MV-4-11 (cell line): ENCODE measurements at places on chromosomes 3 and 15.

- no peak for DNase-seq
Measured at GRCh38 chr3:84825817-84826216, 133.0 kb upstream of the CADM2 start.

DNA sequence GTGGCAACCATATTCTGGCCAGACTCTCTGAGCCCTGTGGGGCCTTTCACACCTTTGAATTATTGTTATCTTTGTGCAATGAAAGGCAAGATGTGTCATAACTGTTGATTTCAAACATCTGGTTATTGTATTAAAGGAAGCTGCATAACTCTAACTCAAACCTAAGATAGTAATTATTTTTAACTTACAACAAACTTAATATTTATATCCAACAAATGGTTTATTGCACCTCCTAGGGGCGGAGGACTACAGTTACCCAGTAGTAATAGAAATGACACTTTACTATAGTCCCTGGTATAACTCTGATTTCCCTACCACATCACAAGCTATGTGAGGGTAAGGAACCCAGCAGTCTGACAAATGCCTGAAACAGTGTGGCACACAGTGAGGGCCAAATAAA is 363.9 kb upstream of the SUCLG2 start:
- DNase-seq, result no peak

- no peak for DNase-seq
Measured at GRCh38 chr3:195771646-195772300, 40.0 kb downstream of the MUC4 start.

GRCh38 chr3:52021489-52022268 is 26.0 kb upstream of the RPL29 start:
- no peak for DNase-seq

DNA sequence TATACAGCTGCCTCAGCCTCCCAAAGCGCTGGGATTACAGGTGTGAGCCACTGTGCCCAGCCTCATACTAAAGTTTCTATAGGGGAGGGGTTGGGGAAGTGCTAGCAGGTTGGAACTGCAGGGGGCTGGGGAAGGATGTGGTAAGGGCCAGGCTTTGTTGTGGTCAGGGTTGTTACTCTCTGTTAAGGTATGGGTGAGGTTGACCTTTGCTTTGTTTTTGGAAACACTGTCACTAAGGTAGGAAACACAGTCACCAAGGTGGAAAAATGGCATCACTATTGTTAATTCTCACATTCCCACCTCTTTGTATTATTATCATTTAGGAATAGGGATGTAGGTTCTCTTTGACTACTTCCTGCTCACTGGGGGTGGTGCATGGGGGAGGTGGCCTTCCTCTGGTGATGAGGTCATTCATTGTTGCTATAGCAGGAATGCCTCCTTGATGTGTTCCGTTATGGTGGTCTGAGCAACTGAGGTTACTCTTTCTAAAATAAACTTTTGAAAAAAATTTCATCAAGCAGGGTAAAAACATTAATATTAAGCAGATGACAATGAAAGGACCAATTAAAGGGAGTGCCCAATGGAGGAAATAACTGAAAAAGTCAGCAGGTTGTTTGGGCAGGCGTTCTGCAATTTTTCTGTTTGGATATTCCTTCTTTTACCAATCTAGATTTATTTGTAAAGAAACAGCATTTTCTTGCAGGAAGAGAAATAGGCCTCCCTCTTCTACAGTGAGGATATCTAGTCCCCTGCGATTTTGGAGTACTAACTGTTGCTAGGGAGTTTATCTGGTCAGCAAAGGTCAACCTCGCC is 150.5 kb downstream of the WDR76 start:
- no peak for DNase-seq

GRCh38 chr3:54970895-54971294 is 43.0 kb upstream of the LRTM1 start:
- DNase-seq, result no peak

- peak; percentile 57 for DNase-seq
Measured at GRCh38 chr15:69410248-69410874, 3.8 kb upstream of the KIF23 start.

- DNase-seq, result peak; percentile 70
Measured at GRCh38 chr3:197692641-197693040, 44.1 kb downstream of the RUBCN start.

- no peak for DNase-seq
Measured at GRCh38 chr3:126907557-126907956, 75.4 kb upstream of the PLXNA1 start.

DNA sequence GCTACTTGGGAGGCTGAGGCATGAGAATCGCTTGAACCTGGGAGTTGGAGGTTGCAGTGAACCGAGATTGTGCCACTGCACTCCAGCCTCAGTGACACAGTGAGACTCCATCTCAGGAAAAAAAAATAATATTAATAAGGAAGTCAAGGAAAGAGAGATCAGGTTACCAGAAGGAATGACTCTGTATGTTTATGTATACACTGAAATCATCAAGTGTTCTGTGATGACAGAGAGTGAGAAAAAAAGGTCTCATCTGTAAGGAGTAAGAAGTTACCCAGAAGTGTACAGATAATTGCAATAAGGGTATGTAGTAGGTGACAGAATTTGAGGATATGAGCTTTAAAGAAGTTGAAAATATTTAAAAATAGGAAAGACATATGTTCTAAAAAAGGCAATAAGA is 4.3 kb upstream of the CCDC50 start:
- DNase-seq, result no peak

- DNase-seq, result no peak
Measured at GRCh38 chr3:177994976-177995375, 541.3 kb upstream of the KCNMB2 start.

- DNase-seq, result no peak
Measured at GRCh38 chr3:103918336-103918735, 1448.4 kb upstream of the ALCAM start.

- DNase-seq, result peak; percentile 95
Measured at GRCh38 chr3:68378631-68379030, 553.7 kb downstream of the TAFA4 start.

- DNase-seq, result no peak
Measured at GRCh38 chr3:20984594-20985205, 766.3 kb downstream of the ZNF385D start.

GRCh38 chr15:87610366-87610765 is 646.2 kb downstream of the NTRK3 start:
- DNase-seq, result peak; percentile 91

DNA sequence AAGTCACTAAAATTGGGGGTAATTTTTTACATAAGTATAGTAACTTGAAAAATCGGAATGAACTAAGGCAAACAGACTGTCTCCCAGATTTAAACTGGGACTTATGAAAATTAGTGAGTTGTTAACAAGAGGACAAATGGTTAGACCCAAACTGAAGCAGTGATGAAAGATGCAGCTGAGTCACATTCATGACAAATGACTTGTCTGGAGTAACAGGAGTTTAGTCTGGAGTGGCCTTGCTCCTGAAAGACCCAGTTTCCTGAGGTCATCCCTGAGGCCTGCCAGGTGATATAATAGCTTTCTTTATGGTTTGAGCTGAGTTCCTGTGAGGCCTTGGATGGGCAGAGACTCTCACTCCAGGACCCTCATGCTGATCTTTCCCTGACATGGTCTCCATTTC is 9.6 kb upstream of the CTDSPL start:
- no peak for DNase-seq

DNA sequence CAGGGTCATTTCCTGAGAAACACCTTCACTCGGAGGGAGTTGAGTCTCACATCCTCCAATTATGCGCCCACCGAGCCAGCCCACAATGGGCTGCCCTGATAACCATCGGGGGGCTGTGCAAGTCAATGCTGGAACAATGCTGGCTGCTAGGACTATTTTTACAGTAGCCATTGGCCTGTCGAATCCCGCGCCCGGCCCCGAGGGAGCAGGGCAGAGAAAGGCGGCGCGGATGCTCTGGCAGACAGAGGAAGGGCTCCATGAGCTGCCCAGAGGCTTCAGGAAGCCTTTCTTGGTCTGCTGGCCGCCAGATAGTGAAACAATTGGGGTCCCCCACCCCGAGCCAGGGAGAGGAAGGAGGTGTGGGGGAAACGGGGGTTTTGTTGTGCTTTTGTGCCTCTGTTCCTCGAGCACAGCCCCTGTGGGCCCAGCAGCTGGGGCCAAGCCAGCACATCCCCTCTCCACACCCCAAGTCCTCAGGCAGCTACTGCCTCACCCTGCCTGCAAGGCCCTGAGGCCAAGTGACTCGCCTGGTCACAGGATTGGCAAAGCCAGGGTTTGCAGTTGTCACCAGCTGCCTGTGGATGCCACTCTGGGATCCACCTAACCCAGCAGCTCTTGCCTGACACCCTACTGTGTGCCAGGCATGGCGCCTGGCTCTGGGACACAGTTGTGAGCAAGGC is 39.0 kb downstream of the SLC6A6 start:
- DNase-seq, result no peak

DNA sequence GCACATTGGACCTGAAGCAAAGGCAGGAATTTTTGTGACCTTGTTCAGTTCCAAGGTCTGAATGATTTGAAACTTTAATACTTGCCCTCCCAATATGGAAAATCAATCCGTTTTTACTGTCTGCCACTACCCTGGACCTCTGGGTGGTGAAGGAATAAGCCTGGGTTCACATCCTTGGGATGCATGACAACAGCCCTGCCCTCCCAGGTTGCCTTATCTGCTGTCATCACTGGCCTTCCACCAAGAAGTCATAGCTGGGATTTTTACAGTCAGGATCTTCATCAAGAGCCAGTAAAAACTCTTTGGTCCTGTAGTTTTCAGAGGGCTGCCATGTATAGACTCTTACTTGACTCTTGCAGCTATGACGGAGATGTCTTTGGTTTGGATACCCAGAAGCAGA is 128.6 kb downstream of the MYLK start:
- DNase-seq, result no peak

DNA sequence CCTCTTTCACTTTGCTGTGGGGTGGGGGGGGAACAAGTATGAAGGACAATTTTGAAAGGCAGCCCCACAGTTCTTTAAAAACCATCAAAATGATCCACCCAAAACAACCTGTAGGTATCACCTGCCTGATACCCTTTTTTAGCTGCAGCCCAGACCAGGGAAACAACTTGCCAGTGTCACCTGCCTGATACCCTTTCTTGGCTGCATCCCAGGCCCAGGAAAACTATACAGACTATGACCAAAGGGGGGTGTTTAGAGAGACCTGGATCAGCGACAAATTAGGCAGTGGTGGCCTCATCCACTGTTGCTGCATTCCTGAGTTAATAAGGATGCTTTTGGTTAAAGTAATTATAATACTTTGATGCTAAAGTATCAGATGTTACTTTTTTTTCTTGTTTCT is 122.0 kb downstream of the VPS13C start:
- no peak for DNase-seq

GRCh38 chr3:38116471-38117162 is 20.3 kb downstream of the ACAA1 start:
- DNase-seq, result no peak

GRCh38 chr15:82398785-82399184 is 30.8 kb upstream of the GOLGA6L9 start:
- no peak for DNase-seq

GRCh38 chr3:80355144-80355543 is 587.3 kb upstream of the ROBO1 start:
- DNase-seq, result peak; percentile 35

DNA sequence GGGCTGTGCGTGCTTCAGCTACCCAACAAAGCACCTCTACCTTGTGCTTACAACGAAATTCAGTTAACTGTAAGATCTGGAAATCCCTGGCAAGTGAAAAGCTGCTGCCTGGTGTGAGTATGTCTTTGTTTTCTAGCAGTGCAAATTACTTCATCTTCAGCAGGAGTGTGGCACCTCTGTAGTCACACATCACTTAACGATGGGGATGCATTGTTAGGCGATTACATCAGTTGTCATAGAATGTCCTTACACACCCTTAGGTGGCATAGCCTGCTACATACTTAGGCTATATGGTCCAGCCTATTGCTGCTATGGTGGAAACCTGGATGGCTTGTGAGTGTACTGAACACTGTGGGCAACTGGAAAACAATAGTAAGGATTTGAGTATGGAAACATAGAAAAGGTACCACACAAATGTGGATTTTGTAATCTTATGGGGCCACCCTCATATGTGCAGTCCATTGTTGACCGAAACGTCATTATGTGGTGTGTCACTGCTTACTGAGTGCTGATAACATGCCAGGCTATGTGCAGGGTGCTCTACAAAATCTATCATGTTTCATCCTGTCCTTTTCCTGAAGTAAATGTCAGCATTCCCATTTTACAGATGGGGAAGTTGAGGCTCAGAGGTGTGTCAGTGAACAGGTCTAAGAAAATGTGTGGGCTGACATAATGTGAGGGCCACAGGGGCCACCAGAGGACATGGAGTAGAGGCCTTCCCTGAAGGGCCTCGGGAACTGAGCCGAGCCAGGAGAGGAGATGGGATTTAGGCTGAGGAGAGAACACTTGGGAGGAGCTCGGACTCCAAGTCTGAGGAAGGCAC is 173.5 kb downstream of the VGLL4 start:
- no peak for DNase-seq

DNA sequence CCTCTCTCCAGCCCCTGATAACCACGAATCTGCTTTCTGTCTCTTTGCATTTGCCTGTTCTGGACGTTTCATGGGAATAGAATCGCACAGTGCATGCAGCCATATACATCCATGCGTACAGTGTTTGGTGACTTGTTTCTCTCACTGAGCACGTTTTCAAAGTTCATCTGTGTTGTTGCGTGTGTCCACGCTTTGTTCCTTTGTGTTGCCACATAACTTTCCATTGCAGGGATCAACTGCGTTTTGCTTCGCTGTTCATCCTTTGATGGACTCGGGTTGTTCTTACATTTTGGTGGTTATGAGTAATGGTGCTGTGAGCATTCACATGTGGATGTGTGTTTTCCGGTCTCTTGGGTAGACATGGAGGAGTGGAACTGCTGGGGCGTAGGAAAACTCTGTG is 56.4 kb upstream of the TAMM41 start:
- DNase-seq, result no peak

DNA sequence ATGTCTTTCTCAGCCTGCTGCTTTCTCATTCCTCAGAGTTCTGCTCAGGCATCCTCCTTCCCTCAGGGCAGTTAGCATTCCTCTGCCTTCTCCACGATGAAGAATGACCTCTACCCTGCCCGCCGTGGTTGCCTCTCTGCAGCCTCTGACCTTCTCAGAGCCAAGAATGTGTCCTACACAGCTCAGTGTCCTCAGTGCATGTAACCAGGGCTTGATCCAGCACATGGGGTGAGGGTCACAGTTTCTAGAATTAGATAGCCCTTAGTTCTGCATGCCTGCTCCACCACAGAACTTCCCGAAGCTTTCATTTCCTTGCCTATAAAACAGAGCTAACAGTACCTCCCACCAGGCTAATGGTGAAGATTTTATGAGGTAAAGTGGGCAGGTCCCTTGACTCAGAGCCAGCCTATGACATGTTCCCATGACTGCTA is 182.1 kb downstream of the CLSTN2 start:
- no peak for DNase-seq

- DNase-seq, result no peak
Measured at GRCh38 chr3:115709931-115710330, 86.6 kb downstream of the GAP43 start.

- no peak for DNase-seq
Measured at GRCh38 chr3:142106548-142106947, 42.8 kb downstream of the TFDP2 start.

DNA sequence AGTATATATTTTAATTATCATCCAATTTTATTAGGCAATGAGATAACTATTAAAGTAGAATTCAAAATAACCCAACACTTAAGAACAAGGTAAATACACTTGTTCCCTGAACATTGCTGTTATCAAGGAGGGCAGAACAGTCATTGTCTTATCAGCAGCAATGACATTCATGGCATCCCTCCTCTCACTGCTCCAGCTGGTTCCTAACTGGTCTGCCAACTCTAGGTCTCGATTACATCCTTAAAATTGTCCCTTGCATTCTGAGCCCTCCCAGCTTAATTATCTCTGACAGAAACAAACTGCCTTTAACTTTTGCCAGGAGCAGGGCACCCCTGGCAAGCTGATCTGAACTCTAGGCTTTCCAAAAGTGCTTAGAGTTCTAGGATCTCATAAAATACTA is 14.0 kb upstream of the DYNC1LI1 start:
- DNase-seq, result no peak

- DNase-seq, result no peak
Measured at GRCh38 chr15:90816401-90817116, 51.8 kb upstream of the FURIN start.
